ENCODE measurements at places on chromosomes 3 and 15.
A peak's percentile ranks its signal among the peaks of the same experiment; 100 is the strongest.

GRCh38 chr3:25725810-25726209, 57.4 kb downstream of the NGLY1 start:
- no peak for DNase-seq

DNA sequence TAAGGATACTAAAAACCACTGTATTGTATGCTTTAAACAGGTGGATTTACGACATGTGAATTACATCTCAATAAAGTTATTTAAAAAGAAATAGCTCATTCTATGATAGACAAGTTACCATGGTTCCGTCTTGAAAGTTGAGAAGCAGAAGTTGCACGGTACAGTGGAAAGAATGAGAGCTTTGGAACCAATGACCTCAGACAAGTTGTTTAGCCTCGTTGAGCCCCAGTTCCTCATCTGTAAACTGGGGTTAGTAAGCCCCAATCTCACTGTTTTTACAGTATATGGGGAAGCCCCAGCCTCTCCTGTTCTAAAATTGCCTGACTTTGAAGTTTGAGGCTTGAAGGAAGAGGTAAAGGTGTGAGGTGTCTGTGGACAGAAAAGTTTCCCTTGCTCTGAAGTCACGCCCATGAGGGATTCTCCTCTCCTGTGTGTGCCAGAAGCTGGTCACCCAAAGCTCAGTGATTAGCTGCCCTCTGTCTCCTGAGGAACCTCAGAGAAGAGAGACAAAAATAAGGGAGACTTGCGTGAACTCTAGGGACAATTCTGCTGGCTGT, 10.0 kb downstream of the CRYGS start:
- no peak for DNase-seq

DNA sequence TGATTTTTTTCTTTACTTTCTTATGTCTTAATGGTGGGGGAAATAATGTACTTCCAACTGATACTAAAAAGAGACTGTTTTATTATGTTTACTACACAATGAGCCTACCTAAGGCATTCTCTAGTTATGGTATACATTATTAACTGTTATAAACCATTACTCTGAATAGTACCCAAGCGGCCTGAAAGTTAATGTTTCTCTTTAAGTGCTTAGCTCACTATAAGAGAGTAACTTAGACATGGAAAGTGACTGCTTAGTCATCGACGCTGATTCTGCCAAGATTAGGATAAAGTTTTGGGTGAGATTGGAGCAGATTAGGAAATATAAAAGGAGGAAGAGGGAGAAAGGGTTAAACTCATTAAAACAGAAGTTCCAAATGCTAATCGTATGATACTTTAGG, 365.0 kb downstream of the NLGN1 start:
- DNase-seq = no peak

- DNase-seq = peak; percentile 93
Observed at GRCh38 chr3:148955544-148956346, 35.6 kb upstream of the GYG1 start.

GRCh38 chr15:32729700-32730395, 12.0 kb downstream of the GREM1 start:
- DNase-seq = no peak

DNA sequence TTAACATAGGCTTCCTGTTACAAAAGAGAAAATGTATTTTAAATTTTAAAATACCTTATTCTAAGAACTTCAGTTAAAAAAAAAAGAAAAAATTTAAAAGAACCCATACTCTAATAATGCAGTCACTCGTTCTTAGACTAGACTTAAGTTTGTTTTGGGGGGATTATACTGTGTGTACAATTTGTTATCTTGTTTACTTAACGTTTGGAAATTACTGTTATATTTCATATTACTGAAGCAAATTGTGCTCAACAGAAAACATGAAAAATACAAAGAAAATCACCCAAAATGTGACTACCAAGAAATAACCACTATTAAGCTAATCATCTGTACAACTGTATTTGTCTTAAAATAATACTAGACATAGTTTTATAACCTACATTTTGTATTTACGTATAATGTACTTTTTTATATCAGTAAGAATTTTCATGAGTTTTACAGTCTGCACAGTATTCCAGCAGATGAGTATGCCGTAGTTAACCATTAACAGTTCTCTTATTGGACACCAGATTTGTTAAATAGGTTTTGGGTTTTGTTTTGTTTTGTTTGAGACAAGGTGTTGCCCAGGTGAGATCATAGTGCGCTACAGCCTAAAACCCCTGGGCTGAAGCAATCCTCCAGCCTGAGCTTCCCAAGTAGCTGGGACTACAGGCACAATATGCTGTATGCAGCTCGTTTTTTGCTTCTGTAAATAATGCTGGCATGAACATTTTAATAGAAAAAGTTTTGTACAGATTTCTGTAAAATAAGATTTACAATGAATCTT, 88.8 kb upstream of the CHD2 start:
- DNase-seq = no peak

DNA sequence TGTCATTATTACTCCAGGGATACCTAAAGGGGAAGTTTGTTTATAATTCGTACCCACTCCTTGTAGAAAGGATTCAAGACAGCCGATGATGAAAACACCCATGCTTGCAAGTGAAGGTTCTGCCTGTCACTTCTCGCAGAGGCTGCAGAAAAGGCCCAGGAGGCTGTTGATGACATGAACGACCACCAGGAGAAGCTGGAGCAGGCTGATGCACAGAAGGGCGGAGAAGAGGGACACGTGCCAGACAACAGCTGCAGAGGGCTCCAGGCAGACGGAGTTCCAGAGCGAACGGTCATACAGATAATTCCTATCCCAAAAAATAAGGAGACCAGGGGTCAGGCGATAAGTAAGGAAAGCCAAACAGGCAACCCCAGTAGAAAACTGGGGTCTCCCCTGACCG, 5.7 kb upstream of the DYNLT2B start:
- peak; percentile 44 for DNase-seq

- no peak for DNase-seq
Observed at GRCh38 chr3:105805404-105805803, 63.4 kb downstream of the CBLB start.

- no peak for DNase-seq
Observed at GRCh38 chr3:172856795-172857742, 106.5 kb downstream of the ECT2 start.

DNA sequence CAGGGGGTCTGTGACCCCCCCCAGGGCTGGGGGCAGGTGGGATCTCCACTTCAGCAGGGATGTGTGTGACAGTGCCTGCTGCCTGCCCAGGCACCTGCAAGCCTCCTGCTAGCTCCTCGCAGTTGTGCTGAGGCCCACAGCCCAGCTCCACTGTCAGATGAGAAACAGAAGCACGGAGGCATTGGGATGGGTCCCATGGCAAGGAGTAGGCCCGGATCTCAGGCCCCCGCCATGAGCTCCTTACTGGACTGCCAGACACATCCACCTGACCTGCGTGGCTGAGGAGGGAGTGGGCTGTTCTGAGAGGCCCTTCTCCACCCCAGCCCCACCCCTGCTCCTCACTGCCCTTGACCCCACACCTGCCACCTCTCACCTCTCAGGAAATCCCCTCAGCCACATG, 18.2 kb upstream of the SKOR1 start:
- no peak for DNase-seq

DNA sequence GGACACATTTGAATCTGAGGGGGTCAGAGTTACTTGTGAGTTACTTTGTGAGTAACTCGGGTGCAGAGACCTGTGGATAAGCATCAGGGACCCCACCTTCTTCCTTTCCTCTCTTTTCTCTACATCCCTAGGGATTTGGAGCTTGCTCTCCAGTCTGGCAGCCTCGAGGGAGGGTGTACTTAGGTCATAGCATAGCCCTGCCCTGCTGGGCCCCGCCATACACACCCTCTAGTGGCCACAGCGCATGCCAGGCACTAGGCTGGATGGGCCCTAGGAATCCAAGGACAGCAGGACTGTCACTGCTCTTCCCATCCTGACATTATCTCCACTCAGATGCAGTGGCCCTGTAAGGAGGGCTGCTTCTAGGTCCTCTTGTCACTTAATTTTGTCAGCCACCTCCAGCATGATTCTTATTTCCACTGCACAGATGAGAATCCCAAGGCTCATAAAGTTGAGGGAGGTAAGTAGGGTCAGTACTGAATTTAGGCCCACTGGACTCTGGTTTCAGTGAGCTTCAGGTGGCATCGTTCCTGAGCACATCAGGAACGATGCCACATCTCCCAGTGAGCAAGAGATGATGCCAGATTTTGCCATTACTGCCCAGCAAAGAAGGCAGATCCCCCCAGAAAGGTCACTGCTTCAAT, 3.6 kb upstream of the SMAD6 start:
- peak; percentile 60 for DNase-seq

Data from fibroblast of mammary gland (primary cell).